Liver (tissue), 10 donors: ENCODE measurements at places on chromosomes 7 and 10. TPM values are rescaled to one million over a fixed set of nuclear protein-coding genes. Genes with fewer than 3 reads are reported as not detected.

DNA sequence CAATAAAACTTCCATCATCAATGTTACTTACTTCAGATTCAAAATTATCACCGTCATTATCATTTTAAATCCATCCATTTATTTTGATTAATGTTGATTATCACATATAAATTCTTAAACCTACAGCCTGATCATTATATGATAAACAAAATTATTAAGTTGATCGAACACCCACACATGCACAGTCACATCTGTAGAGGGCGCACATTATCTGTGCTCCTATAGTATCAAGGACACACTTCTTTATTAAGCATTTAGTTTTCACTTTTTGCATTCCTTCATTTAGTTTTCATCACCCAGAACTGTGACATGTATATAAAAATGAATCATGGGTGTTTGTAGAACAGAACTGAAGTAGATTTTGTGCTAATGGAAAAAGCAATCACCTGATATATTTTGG is 26.2 kb upstream of the ZNF716 start:
- H3K27ac ChIP-seq = no peak overlapping the region
- H3K27me3 ChIP-seq = no peaks in the 10 kb centered on the region
- no peaks in the 10 kb centered on the region for H3K4me1 ChIP-seq
- no peak overlapping the region for H3K4me3 ChIP-seq
- H3K36me3 ChIP-seq = peaks cover 2% of the 10 kb centered on the region
- no peak for DNase-seq

ASNS gene
- 1.9 TPM for total RNA-seq

CPED1 gene
- 8.5 TPM for total RNA-seq

DNA sequence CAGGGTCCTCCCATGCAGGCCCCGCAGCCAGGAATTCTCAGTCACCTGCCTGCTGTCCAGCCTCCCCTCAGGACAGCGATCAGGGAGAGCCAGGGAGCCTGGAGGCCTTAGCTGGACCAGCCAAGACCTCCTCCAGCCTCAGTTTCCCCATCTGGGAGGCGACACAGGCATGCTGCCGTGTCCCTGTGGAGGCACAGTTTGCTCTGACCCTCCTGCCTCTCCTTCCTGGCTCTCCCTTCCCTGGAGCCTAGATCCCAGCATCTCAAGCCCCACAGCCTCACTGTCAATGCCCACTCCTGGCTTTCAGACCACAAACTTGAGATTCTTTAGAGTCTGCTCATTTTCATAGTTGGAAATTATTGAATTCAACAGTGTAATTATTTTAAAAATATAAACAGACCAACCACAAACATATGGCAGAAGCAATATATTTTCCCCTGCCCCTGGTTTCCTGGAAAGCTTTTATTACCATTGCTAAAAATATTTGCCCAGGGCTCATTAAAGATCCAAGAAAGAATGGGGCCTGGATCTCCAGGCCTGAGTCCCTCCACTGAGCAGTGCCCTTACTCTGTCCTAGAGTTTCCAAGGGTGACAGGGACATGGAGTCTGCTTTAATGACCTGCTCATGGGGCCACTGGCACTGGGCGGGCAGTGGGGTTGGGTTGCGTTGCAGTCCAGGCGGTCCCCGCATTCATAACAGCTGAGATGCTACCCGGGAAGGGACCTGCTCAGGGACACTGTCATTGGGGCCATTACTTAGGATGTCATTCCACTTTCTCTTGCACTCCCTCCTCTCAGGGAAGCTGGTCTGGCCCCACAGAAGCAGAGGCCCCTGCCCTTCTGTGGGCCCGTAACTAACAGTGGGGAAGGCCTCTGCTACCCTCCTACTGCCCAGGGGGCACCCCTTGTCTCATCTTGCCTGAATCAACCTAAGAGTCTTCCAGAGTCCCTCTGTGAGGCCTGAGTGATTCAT is 81.6 kb upstream of the CHST15 start:
- no peak for DNase-seq
- no peak overlapping the region for H3K4me3 ChIP-seq
- H3K27ac ChIP-seq = no peak overlapping the region
- H3K27me3 ChIP-seq = no peaks in the 10 kb centered on the region
- no peaks in the 10 kb centered on the region for H3K4me1 ChIP-seq
- no peaks in the 10 kb centered on the region for H3K36me3 ChIP-seq
